ENCODE measurements at places on chromosomes 6 and 20. TPM values are rescaled to one million over a fixed set of nuclear protein-coding genes. Genes with fewer than 3 reads are reported as not detected.

FAM83B gene
- 39.5 TPM for total RNA-seq

MAP1LC3A gene
- 61.6 TPM for total RNA-seq

CLPSL1 gene
- not detected for total RNA-seq

PSORS1C2 gene
- not detected for total RNA-seq

PREP gene
- total RNA-seq: 74.2 TPM

SMLR1 gene
- total RNA-seq: not detected

DNA sequence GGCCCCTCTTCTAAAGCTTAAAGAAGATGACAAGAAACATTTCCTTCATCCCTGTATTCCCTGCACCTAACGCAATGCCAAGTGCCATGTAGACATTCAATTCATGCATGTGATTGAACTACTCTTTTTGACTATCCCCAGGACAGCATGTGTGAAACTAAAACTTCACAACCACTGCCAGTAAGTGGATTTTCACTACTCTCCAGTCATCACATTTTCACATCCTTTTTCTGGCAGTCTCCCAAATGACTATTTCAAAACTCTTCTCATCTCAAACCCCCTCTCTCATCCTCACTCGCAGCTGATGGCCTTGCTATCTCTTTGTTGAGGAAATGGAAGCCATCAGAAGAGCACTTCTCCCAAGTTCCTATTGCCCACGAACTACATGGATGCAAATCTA lies 122.6 kb downstream of the OPRM1 start:
- DNase-seq: no peak

GRCh38 chr20:41819436-41819835 lies 201.3 kb upstream of the CHD6 start:
- no peak for DNase-seq

GRCh38 chr6:71507183-71507582 lies 218.6 kb downstream of the OGFRL1 start:
- DNase-seq: no peak

- no peak for DNase-seq
Observed at GRCh38 chr6:156336089-156336488, 441.1 kb upstream of the ARID1B start.

GRCh38 chr20:62358171-62359042 lies 8.7 kb downstream of the LAMA5 start:
- no peak for DNase-seq

- no peak for DNase-seq
Observed at GRCh38 chr6:33168639-33169038, 23.6 kb downstream of the COL11A2 start.

- no peak for DNase-seq
Observed at GRCh38 chr6:157753291-157753690, 69.8 kb upstream of the SNX9 start.
